ENCODE measurements at places on chromosomes 2 and 18.

GRCh38 chr2:232490221-232491138 lies 2.8 kb upstream of the ECEL1 start:
- no peak for DNase-seq

DNA sequence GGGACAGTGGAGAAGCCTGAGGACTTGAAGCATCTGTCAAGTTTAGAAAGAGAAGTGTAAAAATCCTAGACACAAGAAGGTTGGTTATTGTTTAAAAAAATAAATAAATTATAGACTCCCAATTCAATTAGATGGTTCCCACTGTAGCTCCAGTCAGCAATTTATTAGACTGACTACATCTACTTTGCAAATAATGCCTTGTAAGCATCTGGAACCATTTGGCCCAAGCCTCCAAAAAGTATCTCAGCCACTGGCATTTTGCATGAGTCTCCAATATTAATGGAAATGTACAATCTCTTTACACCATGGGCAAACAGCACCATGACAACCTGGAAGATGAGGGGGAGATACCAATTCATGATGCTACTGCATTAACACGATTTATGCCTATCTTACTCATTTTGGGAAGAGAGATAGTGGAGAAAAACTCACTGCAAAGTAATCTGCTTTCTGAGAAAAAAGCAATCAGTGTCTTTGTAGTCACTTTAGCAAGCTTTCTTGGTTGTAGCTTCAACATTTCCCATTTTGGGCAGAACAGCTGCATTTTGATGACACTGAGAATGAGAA lies 2.8 kb downstream of the NYAP2 start:
- no peak for DNase-seq

GRCh38 chr2:37851828-37852584 lies 73.1 kb upstream of the RMDN2 start:
- no peak for DNase-seq

DNA sequence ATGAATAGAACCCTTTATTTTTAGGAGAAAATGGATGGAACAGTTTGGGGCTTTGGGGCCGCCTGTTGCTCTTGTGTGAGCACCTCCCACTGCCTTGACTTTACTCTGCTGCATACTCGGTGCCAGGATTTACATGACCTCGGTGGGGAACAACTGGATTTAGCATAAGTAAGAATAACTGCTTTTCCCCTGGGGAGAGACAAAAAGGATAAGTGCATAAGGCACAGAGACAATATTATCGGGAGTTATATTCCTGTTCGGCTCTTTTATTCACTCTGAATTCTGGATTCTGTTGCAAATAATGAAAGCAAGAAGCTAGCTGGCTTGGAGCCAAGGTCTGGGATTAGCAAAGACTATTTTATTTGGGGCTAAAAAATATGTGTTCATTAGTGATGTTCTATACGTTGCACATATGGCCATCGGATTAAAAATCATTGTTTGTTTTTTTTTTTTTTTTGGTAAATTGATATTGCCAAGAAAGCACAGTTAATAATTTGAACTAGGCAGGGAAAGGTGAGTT lies 69.8 kb downstream of the CYBRD1 start:
- DNase-seq = no peak

Data from activated CD4-positive, alpha-beta T cell treated with anti-CD3 and anti-CD28 coated beads for 1 hour (primary cell).